Suppressor macrophage (primary cell): ENCODE measurements at places on chromosomes 2 and 18.

- peak; percentile 80 for DNase-seq
Measured at GRCh38 chr2:106537791-106538191, 50.6 kb downstream of the CD8B2 start.

GRCh38 chr18:51107598-51108305 lies 77.7 kb downstream of the SMAD4 start:
- no peak for DNase-seq

DNA sequence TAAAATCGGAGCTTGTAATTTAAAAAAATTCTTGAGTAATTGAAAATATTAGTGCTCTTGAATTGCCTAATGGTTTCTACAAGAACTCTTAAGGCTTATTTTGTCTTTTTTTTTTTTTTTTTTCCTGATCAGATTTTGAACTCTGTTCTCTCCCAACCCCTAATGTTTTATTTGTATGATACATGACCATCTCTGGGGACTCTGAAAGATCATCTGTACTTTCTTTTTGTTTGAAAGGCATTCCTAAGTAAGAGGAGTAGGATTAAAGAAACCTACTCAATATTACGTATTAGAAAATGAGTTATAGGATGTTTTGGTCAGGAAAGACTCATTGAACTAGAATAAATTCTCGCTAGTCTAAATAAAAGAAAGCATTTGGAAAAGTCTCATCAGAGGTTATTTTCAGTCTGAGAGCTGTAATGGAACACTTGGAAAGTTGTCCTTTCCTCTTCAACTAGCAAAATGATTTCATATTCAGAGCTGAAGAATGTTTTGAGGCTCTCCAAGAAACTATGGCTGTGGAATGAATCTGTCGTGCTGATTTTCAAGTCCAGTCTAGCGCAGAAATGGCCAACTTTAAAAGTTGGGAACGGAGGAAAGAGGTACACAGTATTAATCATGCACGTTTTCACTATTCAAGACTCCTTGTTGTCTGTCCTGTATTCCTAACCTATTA lies 182.7 kb downstream of the PRPF40A start:
- DNase-seq, result no peak

GRCh38 chr2:778731-779350 lies 101.6 kb upstream of the TMEM18 start:
- DNase-seq, result no peak

DNA sequence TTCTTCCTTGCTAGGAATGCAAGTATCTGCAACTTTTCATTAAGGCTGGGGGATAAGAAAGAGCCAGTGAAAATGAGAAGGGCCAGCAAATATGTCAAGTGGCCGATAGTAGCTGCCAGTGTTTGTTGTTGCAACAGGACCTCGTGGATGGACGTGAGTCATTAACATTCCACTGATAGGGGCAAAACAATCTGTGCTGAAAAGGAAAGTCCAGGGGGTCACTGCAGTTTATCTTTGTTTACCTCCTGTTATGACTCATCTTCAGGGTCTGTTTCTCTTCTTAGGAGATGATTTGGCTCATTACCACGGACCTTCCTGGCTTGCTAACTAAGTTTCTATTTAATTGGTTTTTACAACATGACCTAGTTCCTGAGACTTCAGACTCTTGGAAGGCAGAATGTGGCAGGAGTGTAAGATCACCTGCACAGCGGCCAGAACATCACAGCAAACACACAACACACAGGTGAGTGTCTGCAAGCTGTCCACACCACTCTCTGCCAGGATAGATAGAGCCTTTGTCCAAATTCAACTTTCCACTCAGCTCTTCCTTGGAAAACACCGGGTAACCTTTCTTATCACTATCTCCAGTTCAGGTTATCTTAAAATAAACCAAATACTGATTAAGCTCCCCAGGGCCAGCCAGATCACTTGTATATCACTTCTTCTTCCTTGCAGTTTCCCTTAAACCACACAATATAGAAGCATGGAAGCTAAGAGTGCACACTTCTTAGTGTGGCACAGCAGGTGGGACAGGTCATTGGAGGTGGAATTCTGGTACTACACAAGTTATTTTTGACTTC lies 157.5 kb upstream of the LMAN1 start:
- no peak for DNase-seq

- no peak for DNase-seq
Measured at GRCh38 chr2:235564884-235565530, 71.2 kb downstream of the AGAP1 start.

DNA sequence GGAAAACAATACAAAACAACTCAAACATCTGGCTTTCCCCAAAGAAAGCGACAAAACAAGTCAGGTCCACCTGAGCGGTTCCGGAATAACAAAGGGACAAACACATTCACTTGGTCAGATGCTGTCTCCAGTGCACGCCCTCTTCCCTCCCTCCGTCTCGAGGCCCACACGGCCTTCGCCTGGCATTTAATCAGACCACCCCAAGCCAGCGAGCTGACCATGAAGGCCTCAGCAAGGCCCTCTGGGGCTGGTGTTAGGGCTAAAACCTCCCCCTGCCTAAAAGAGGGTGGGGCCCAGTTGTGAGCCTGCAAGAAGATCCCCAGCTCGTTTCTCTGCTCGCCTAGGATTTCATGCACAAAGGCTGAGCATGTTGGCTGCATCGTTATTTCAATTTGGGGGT lies 180.3 kb downstream of the EIPR1 start:
- no peak for DNase-seq

GRCh38 chr2:69465513-69466456 lies 28.6 kb upstream of the NFU1 start:
- DNase-seq, result no peak

GRCh38 chr2:72085513-72085912 lies 62.1 kb downstream of the CYP26B1 start:
- DNase-seq, result no peak

DNA sequence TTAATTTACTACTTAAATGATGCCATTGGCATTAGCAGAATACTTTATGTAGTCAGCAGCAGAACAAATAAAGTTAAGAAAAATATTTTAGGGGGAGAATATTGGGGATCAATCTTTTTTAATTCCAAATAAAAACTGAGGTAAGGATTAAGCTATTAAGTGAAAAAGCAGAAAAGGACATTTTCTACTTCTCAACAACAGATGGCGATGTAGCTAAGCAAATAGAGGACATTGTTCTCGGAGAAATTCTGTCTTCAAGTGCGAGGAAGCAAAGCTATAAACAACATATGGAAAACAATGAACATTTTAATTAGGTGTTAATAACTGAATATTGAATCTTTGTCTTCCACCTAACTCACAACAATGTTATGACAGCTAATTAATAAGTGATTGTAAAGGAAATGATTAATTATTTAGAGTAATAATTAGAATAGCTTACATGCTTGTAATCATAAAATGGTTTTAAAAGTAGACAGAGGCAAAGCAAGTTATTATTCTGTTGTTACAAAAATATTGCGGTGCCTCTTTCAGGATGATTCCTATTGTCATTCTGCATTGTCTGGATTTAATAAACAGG lies 32.9 kb upstream of the CCDC93 start:
- peak; percentile 75 for DNase-seq

DNA sequence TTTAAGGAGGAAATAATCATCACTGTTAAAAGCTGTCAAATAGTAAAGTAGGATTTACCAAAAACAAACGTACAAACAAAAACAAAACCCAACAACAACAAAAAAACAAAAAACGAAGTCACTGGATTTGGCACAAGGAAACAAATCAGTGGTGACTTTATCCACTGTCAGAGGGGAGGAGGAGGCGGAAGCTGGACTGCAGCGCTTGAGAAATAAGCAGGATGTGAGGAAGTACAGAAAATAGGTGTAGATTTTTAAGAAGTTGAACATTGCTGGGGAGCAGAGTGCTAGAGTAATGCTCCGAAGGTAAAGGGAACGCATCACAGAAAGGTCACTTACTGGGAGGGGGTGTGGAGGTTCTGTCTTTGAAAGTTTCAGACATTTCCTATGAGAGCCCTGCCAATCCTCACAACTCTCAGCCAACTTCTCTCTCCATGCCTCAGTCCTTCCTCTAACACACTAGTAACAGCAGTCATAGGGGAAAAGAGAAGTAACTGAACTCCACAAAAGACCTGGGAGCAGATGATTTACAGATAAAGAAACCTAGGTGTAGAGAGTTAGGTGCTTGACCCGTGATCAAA lies 220.2 kb upstream of the SMAD7 start:
- peak; percentile 67 for DNase-seq

DNA sequence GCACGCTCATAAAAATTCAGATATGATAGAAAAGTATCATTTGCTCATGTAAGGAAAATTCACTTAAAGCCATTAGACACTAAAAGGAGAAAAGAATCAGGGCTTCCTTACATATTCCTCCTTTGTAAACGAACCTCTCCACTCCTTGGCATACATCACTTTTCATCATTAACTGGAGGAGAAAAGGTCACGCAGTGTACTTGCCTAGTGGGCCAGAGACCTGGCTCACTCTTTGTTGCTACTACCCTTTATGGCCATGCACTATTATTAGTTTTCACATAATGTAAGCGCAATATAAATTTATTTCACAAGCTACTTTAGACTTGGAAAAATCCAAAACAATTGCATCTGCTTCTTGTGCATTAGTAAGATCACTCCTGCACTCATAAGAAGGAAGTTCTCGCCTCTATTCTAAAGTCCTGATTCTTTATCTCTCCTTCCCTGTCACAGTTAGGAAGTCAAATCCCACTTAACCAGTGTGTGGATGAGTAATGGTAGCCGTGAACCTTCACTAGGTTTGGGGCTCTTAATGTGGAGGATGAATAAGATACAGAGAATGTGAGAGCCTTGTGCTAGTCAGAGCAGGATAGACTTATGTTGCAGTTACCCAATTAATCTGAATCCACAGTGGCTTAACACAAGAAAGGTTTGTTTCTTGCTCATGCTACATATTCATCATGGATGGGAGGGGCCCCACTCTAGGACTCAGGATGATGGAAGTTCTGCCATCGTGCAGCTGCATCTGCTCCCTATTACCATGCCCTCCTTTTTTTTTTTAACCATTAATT lies 115.0 kb upstream of the GLS start:
- DNase-seq, result peak; percentile 24

GRCh38 chr2:129913695-129914495 lies 65.6 kb upstream of the RAB6C start:
- DNase-seq, result no peak

DNA sequence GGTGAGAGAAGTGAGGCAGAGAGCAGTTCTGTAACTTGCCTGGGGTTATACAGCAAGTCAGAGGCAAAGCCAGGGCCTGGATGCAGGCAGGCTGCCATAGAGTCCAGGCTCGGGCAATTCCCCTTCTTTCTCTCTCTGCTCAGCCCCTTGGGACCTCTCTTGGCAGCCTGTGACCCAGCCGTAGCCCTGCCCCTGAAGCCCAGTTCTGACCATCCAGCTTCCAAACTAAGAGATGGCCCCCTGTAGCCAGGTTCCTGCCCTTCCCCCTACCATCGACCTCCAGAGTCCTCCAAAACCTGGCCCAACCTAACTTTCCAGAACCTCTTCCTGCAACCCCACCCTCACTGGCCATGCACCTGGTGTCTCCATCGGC lies 201.2 kb downstream of the CTIF start:
- no peak for DNase-seq
